CD4-positive, alpha-beta T cell treated with Interleukin-10 for 1 hour (primary cell): ENCODE measurements at places on chromosomes 13 and 19.

DNA sequence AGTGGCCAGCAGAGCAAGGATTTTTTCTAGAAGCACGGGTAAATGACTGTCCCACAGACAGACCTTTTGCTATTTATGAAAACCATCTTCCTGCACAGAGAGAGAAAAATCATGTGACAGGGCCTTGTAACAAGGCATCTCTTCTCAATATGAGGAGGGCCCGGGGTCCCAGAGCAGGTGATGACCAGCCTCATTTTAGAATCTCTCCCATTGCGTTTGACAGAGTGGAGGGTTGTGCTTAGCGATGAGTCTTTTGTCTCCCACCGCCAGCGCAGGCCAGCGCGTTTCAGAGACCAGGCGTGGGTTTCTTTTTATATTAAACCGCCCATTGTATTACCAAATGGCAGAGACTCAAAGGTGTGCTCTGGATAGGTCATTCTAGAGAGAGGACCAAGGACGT is 97.4 kb upstream of the UBL3 start:
- no peak for DNase-seq

DNA sequence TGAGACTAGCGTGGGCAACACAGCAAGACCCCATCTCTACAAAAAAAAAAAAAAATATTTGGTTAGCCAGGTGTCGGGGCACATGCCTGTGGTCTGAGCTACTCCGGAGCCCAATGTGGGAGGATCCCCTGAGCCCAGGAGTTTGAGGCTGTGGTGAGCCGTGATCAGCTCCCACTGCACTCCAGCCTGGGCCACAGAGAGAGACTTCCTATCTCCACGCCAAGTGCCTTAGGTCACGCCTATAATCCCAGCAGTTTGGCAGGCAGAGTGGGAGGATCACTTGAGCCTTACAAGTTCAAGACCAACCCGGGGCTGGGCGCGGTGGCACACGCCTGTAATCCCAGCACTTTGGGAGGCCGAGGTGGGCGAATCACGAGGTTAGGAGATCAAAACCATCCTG is 8.7 kb upstream of the ADAT3 start:
- no peak for DNase-seq

DNA sequence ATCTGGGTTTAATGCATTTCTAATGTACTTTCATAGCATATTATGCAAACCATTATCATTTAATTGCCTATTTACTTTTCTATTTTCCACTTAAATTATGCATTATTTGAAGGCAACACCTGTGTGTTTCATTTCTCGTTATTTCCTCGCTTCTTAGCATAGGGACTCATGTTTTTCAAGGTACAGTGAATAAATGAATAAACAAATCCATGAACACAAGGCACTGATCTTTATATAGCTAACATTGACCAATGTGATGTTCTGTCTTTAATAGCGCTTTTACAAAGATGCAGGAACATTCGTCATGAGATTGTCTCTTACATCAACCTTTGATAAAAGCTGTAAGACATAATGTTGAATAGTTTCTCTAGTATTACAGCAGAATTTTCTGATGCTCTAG is 121.2 kb downstream of the B3GLCT start:
- DNase-seq = no peak

DNA sequence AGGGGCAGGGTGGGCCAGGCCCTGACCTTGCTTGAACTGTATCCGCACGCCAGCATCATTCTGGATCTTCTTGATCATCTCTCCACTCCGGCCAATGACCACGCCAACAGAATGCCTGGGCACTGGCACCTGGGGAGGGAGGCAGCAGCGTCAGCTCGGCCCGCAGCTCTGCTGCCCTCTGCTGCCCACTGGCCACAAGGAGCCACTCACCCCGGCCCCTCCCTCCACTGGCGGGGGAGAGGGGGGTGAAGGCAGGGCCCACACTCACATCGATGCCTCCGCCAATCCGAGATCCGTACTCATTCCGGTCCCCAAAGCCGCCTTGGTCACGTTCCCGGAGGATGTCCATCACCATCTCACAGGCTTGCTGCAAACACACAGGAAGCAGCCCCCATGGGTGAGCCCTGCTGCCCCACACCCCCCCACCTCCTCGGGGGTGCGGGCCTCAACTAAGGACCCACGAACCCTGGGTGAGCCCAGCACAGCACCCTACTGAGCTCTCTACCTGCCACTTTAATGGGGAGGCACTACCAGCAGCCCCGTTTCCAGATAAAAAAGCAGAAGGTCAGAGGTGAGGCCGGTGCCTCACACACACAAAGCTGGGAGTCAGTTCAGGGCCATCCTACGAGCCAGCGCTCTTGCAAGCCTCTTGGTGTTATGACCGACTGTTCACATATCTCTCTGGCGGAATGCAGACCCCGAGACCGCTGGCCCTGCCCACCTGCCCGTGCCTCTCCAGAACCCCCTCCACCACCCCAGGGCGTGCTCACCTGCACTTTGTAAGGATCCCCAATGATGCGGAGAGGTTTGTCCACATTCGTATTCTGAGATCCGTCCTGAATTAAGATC is 6.7 kb downstream of the KHSRP start:
- DNase-seq = no peak

GRCh38 chr19:54164369-54165068 is 5.0 kb upstream of the LENG1 start:
- DNase-seq = peak; percentile 80

- DNase-seq = no peak
Measured at GRCh38 chr13:78060966-78061365, 142.3 kb upstream of the EDNRB start.

DNA sequence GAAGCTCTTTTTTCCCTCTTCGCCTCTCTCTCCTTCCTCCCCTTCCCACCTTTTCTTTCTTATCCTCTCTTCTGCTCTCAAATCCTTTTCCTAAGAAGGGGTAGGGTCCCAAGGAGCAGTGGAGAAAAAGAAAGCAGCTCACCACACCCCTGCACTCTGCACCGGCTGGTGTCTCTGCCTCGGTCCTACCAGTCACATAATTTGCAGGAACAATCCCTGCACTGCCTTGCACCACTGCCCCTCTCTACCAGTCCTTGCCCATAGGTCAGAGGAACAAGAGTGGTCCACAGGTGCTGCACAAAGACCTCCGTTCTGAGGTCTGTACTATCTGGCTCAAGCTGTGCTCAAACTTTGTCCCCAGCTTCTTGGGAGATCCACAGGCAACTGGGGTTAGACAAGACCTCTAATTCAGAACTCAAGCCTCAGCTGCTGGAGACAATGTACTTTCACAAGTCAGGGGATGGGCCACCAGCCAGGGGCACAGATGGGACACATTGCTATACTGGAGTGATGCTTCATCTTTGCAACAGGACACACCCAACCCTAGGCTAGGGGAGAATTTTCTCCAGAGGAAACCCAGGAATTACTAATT is 125.4 kb upstream of the ZNF507 start:
- no peak for DNase-seq

DNA sequence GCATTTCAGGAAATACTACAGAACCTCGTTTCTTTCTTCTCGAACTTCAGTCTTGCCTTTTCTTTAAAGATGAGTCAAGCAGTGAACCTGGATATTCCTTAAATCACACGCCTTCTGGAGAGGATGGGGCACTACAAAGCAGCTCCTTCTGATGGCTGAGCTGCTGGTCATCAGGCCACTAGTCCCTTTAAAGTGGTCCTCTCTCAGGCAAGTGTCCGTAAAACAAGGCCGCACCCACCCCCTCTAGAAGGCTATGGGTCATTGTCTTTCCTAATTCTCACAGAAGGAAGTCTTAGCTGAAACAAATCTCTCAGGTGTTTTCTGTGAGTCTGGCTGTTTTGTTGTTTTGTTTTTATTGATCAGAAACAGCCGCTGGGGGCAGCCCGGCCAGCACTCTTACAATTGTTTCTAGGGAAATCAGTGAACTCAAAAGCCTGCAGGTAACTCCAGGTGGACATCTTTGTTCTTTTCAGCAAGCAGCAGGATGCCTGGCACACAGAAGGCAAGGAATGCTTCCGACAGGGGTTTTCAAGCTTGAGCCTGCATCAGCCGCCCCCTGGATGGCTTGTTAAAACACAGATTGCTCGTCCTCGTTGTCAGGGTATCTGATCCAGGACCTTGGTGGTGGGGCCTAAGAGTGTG is 45.4 kb downstream of the MBNL2 start:
- DNase-seq = no peak

DNA sequence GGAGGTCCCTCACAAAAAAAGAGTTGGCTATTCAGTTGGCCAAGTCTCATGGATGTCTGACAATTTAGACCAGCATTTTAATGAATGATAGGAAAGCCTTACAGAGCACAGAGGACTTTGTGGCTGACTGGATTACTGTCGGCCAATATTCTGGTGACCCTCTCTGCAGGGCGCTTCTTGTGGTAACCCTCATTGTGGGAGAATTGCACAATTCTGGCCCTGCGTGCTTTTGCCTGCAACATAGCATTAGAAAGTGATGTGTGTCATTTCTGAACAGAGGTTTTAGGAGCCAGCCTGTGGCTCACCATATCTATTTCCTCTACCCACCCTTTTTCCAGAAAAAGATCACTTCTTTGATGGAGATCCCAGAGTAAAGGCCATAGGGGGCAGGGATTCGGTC is 71.4 kb downstream of the EFNB2 start:
- DNase-seq = no peak

DNA sequence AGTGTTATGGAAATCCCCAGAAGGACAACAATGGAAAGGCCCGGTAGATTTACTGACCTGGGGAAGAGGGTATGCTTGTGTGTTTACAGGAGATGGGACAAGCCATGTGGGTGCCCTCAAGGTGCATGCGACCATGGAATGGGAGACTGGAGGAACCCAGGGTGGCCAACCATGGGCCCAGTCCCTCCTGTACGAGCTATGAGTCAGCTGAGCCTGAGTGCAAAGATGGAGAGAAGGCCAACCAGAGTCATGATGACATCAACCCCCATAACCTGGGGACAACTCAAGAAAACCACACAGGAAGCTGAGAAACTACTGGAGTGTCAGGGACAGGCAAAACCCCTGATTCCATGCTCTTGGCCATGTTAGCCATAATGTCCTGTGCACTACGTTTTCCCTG is 7.8 kb downstream of the ZNF350 start:
- DNase-seq = no peak

- DNase-seq = no peak
Measured at GRCh38 chr13:25752957-25753551, 298.8 kb downstream of the SHISA2 start.

- peak; percentile 61 for DNase-seq
Measured at GRCh38 chr19:39506944-39507714, 7.8 kb upstream of the SELENOV start.

GRCh38 chr13:36712770-36713169 is 39.0 kb downstream of the SERTM1 start:
- no peak for DNase-seq

GRCh38 chr19:38233740-38234251 is 9.8 kb upstream of the DPF1 start:
- DNase-seq = peak; percentile 73

- no peak for DNase-seq
Measured at GRCh38 chr19:3555653-3556422, 1.5 kb downstream of the MFSD12 start.

DNA sequence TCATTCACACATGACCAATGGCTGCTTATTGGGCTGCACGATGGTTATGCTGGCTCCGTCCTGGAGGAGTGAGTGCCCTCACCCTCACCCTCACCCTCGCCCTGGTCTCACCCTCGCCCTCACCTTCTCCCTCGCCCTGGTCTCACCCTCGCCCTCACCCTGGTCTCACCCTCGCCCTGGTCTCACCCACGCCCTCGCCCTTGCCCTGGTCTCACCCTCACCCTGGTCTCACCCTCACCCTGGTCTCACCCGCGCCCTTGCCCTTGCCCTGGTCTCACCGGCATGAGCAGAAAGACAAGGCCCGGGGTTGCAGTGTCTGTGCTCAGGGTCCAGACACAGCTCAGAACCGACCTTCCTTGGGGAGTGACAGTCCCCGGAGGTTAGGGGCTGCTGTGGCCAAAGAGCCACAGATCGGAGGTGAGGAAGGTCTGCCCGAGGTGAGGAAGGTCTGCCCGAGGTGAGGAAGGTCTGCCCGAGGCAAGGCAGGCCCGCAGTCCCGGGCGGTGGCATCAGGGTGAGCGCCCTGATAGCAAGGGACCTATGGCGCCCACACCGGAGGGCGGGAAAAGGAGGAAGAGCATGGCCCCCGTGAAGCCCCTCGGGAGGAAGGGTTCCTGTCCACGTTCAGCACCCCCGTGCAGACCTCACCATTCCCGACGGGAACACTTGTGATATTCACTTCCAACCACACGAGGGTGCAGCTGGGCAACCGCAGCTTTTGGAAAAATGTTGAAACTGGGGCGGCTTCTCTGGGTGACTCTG is 65.6 kb downstream of the MCF2L start:
- no peak for DNase-seq

DNA sequence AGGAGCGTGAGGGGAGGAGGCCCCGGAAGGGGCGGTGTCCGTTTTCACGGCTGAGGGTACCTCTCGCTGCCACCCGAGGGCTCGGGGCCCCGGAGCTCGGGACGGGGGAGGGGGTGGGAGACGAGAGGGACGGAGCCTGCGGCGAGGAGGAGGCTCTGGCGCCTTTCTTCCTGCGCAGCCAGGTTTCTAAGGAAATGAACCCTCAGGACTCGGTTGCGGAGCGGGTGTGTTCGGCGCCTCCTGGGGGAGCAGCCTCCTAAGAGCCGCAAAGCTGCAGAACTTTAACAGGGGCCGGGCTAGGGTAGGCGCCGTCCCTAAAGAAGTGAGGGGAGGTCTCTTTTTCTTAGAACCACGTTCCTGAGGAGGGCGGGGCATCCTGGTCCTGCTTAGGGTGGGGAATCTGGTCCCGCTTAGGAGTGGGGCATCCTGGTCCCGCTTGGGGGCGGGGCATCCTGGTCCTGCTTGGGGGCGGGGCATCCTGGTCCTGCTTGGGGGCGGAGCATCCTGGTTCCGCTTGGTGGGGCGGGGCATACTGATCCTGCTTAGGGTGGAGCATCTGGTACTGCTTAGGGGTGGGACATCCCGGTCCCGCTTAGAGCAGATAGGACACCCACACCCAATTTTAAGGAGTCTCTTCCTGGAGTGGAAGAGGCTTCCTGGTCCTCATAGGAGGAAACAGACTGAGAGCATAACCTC is 6.2 kb downstream of the SYT5 start:
- DNase-seq = peak; percentile 44

DNA sequence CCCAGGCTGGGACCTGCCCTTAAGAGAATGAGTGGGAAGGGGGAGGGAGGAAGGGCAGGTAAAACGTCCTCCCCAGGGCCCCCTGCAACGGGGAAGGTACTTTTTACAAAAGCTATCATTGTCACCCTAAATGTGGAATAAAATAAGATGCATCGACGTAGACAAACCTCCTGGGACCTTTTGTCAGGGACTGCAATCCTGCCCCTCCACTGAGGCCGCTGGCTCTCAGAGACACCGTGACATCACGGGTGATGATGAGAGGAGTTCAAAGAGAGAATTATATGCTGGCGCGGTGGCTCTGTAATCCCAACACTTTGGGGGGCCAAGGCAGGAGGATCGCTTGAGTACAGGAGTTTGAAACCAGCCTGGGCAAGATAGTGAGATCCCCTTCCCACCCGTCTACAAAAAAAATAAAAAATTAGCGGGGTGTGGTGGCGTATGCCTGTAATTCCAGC is 1.8 kb upstream of the MYBPC2 start:
- DNase-seq = no peak

DNA sequence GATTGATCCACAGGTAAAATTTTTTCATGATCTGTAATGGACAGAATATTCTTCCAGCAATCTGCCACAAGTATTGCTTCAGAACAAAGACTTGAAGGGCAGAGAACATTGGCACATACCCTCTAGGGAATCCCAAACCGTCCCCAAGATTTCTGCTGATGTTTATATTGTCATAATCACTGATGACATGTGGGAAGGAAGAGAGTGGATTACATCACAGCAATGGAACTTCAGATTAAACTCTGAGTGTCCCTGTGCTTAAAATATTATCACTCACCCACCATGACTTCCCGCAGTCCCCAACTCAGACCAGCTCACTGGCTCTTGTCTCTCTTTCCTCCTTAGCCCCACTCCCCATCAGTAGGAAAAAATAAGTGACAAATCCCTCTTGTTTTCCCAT is 8.5 kb upstream of the TPT1 start:
- no peak for DNase-seq

GRCh38 chr19:16070366-16070990 is 5.8 kb upstream of the TPM4 start:
- peak; percentile 93 for DNase-seq
